ENCODE measurements at places on chromosomes 5 and 9.

DNA sequence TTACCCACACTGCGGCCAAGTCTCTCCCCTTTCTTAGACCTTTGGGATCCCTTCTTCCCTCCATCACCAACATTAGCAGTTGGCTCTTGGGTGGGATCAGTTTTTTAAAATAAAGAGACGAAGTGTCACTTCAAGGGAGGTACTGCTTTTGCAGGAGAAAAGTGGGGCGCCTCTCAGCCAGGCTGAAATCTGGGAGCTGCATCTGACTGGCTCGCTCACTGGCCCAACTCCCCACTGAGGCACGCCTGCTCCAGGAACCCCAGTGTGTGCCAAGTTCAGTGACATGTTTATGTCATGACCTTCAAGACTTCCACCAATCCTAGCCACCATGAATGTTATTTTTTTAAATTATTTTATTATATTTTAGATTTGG is 130.5 kb downstream of the MVB12B start:
- no peak for DNase-seq

DNA sequence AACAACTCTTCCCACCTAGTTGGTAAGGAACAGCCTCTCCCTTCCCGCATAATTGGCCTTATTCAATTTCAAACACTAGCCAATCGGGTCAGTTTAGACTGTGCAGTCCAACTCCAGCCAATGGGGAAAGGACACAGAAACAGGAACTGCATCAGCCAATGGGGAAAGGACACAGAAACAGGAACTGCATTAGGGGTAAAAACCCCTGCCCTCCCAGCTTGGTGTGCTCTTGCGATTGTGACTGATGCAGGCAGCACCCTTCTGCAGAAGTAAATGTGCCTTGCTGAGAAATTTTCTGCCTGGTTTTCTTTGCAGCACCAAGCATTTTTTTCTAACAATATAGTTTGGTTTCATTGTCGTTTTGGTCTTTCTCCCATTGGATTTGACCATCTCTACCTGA is 8.5 kb upstream of the GLT6D1 start:
- DNase-seq = no peak

- DNase-seq = peak; percentile 68
Measured at GRCh38 chr5:56479696-56480077, 246.6 kb upstream of the ANKRD55 start.

DNA sequence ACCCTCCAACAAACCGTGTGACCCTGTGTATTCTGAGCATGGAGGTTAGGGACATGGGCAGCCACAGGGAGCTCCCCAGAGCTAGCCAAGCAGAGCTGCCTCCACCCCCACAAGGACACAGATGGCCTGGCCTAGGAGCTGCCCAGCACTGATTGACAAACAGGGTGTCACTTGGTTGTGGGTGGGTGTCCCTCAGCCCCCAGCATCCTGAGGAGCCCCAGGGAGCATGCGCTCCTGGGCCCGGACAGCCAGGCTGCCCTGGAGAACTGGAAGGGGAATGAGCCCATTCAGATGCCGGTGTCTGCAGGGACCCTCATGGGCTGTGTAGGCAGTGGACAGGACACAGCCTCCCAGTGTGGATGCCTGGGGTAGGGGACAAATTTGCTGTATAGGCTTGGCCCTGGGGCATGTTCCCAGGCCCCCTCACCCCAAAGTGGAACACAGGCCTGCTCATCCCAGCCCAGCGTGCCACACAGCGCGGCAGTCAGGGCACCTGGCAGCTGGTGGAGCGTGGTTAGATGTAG is 124.8 kb upstream of the LMX1B start:
- DNase-seq = no peak

GRCh38 chr9:127557466-127557869 is 54.6 kb upstream of the STXBP1 start:
- no peak for DNase-seq

DNA sequence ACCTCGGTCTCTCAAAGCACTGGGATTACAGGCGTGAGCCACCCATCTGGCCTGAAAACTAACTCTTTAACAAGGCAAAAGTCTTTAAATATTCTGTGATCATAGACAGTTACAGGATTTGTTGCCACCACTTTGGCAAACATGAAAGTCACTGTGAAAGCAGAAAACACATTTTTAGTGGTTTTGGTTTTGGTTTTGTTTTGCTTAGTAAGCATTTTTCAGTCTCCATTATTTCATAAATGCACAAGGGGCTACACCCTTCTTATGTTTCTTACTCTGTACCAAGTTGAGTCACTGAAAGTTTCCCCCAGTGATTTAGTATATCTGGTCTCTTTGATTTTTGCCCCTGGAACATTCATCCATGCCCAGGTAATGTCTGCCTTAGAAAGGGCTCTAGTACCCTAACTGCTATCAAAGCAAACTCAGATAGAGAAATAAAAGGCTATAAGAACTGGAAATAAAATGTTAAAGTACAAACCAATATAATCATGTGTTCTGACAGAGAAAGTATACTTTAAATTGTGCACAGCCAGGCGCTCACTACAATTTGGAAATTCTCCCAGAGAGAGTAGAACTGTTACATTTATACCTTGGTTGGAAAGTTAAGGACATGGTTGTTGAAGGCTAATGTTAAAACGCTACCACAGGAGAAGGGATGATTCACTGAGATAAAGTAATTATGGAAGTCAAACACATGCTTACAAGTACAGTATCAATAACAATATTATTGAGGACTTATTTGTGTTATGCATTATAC is 1022.5 kb upstream of the DMAC1 start:
- no peak for DNase-seq

- no peak for DNase-seq
Measured at GRCh38 chr9:14441976-14442651, 128.2 kb upstream of the NFIB start.

DNA sequence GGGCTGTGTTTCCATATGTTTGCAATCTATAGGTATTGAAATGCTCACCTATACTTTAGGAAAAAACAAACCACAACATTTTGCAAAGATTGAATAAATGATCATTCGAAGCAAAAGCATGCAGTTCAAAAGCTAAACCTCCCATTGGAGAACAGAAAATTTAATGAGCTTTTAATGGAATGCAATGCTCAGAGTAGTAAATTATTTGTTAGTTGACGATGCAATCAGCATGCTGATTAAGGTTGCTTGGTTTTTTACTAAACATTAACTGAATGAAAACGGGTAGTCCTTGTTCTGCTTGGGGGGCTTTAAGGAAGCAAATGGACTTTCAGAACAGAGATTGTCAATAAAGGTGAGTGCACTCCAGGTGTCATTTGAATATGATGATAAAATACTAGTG is 123.3 kb upstream of the TMEM161B start:
- no peak for DNase-seq

DNA sequence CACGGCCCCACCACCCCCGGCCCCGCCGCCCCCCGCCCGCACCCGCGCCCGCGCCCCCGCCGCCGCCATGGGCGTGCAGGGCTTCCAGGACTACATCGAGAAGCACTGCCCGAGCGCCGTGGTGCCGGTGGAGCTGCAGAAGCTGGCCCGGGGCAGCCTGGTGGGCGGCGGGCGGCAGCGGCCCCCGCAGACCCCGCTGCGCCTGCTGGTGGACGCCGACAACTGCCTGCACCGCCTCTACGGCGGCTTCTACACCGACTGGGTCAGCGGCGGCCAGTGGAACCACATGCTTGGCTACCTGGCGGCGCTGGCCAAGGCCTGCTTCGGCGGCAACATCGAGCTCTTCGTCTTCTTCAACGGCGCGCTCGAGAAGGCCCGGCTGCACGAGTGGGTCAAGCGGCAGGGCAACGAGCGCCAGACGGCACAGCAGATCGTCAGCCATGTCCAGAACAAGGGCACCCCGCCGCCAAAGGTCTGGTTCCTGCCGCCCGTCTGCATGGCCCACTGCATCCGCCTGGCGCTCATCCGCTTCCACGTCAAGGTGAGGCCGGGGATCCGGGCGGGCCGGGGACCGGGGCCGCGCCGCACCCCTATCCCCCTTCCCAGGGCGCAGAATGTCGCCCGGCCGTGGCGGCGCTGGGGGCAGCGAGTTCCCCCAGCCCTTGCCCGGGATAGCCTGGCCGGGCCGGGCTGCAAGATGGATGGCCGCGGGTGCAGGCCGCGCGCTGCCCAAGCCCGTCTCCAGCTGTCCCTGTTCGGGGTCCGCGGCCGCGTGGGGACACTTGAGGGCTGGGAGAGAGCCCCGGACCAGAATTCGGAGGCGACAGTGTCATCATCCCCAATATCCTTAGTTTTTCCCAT is 594 bp downstream of the FAM120A start:
- peak; percentile 57 for DNase-seq

GRCh38 chr5:123855609-123856008 is 343.6 kb downstream of the CSNK1G3 start:
- DNase-seq = no peak

GRCh38 chr9:133901184-133901835 is 90.8 kb downstream of the VAV2 start:
- no peak for DNase-seq

DNA sequence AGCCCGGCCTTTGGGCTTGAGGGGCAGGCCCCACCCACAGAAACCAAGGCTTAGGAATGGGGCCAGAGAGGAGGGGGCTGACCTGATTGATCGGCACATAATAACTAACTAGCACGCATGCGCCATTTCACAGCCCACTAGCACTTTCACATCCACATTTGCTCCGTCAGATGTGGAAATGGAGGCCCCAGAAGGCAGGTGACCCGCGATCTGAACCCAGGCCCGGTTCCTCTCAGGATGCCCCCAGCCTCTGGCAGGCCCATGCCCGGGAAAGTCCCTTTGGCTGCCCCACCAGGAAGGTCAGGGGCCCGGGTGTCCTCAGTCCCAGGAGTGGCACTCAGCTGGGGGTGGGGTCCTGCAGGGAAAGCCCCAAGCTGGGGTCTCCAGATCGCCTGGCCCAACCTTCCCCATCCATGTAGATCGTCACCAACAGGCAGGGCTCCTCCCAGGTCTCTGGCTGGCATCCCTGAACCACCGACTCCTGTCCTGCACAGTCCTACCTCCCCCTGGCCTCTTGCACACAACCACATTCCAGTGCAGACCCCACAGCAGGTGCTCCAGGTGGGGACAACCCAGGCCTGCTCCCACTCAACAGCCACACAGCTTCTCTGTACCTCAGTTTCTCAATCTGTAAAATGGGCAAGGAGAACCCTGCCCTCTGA is 46.7 kb downstream of the VAV2 start:
- DNase-seq = no peak

GRCh38 chr5:109907189-109907588 is 217.5 kb downstream of the MAN2A1 start:
- DNase-seq = no peak

DNA sequence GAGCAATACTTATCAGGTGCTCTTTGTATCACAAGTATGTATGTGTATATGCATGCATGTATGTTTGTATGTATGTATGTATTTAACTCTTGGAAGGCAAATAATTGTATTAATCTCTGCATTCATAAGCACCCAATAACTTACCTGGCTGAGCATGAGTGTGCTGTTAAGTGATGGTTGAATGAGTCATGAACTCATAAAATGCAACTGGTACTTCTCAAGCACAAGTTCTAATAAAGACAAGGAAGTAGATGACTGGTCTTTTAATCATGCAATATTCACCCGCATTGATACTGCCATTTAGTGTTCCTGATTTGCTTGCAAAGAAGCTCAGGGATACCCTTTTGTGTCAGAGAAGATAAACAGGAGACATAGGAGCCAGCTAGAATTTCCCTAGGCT is 204.9 kb upstream of the TRPM3 start:
- DNase-seq = no peak

- no peak for DNase-seq
Measured at GRCh38 chr5:84285641-84286637, 98.7 kb downstream of the EDIL3 start.

- no peak for DNase-seq
Measured at GRCh38 chr9:74817816-74818215, 69.9 kb downstream of the TRPM6 start.

- DNase-seq = no peak
Measured at GRCh38 chr5:37932450-37932849, 92.6 kb upstream of the GDNF start.

- no peak for DNase-seq
Measured at GRCh38 chr5:176762489-176762888, 47.9 kb upstream of the UNC5A start.

DNA sequence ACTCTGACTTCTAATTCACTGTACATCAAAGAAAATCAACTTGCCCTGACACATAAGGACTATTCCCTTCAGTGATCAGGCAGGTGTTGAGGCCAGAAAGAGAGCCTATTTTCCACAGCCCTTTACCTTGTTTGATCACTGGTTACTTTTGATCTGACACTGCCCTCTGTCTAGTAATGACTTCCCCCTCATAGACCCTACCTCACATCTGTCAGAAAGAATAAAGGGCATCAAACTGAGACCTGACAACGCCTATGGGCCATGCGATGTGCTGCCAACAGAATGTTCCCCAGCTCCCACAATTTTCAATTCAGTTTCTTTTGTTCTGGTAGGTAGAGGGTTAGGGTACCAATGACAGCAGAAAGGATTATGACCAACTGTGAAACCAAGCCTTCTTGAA is 47.7 kb downstream of the FBXL17 start:
- no peak for DNase-seq

- DNase-seq = no peak
Measured at GRCh38 chr5:39485079-39485478, 60.3 kb upstream of the DAB2 start.

DNA sequence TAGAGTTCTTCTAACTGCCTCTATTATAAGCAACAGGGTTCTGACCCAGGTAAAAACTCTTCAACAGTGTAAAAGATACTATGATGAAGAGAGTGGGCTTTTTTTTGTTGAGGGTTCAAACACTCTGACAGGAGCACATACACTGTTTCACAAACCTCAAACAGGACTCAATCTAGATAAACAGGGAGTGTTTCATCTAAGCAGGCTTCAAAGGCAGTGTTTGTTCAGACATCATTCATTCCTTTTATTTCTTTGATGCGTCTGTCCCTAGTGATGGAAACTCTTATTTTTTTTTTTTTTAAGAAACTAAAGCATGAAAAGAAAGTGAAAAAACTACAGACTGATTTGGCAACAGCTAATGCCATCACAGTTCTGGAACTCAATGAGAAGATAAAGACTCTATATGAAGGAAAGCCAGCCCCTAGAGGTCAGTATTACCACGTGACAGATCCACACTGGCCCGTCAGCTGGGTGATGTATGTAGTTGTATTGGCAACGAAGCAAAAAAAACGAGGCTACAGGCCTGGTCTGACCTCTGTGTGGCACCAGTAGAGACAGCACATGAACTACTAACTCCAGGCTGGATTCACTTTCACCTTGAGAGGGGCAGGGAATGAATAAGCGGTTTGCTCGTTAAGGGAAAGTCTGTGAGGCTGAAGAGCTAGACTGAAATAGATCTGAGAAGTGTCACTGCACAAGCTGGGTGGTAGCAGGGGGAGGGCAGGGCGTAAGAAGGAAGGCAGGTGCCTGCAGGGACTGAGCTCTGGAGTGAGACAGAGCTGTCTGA is 172.2 kb downstream of the CCDC192 start:
- DNase-seq = peak; percentile 56

DNA sequence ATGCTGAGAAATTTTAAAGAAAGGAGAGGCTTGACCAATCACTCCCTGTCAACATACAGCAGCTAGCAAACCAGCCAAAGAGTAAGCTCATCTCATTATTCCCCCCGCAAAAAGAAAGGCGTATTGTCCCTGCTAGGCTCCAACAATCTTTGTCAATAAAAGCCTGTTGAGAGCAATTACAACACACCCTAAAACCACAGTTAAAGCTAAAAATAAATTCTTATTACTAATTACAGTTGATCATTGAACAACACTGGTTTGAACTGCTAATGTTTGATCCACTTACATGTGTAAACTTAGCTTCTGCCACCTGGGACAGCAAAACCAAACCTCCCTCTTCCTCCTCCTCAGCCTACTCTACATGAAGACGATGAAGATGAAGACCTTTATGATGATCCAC is 151.2 kb downstream of the TSSK1B start:
- no peak for DNase-seq

- DNase-seq = no peak
Measured at GRCh38 chr5:169350016-169350415, 49.1 kb upstream of the SLIT3 start.
